ENCODE measurements at places on chromosomes 11 and 22.

- DNase-seq: no peak
Observed at GRCh38 chr22:50247748-50248147, 2.9 kb upstream of the TUBGCP6 start.

- DNase-seq: no peak
Observed at GRCh38 chr22:21568347-21569075, 997 bp downstream of the UBE2L3 start.

DNA sequence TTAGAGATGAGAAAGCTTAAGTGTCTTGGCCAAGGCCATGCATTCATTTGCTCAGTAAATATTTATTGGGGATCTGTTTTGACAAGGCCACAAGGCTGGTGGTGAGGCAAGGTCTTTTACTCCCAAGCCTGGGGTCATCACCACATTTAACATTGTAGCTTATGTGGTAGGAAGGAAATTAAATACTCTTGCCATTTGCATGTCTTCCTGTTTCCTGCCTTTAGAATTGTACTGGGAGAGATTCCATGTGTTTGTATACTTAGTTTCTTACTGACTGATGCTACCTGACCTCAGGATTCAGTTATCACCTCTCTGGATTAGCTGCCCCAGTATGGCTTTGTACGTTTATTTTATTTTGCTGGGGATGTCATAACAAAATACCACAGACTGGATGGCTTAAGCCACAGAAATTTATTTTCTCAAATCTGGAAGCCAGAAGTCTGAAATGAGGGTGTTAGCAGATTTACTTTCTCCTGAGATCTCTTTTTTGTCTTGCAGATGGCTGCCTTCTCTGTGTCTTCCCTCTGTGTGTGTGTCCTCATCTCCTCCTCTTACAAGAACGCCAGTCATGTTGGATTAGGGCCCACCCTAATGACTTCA lies 44.8 kb downstream of the SPECC1L start:
- no peak for DNase-seq

DNA sequence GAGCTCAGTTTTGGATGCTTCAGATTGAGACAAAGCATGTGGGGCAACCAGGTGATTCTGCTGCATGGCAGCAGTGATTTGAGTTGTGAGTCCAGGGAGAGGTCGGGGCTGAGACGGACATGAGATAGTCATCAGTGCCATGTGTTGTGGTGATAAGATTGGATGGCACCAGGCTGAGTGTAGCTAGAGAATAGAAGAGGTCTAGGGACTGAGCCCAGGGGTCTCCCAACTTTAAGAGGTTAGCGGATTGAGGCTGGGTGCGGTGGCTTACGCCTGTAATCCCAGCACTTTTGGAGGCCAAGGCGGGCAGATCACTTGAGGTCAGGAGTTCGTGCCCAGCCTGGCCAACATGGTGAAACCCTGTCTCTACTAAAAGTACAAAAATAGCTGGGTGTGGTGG lies 6.3 kb upstream of the CTSD start:
- DNase-seq: no peak

DNA sequence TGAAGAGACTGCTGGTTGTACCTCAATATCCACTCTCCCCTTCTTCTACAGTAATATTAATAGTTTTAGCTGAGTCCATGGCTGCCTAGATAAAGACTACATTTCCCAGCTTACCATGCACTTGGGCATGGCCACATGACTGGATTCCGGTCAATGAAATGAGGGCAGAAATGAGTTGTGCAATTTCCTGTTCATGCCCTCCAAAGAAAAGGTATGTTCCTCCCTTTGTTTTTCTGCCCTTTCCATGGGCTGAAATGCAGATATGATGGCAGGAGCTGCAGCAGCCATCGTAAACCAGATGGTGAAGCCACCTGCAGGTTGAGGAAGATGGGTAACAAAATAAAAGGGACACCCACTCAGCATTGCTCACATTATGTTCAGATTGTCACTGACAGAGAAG lies 15.3 kb upstream of the ELFN2 start:
- no peak for DNase-seq

DNA sequence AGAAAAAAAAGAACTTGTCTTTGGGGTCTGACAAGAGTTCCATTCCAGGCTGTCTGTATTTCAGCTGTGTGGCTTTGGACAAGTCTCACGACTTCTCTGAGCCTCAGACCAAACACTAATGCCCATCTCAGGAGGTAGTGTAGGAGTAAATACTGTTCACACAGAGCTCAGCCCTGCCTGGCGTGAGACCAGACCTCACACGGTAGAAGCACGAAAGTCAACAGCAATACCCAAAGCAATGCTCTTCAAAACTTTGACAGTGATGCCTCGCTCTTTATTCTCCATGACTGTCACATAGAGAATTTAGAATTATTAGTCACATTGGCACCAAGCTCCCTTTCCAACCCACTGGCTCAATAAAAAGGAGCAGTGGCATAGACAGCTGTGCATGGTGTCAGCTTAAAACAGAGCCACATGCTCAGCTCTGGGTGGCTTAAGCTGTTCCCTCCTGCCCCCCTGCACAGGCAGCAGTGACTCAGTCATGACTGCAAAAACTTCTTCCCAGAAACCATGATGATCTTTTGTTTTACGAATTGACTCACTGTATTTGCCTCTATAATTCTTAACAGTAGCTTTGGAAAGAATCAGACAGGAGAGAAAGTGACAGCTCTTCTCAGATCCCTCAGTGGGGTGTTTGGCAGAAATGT lies 74.0 kb upstream of the PHF21B start:
- no peak for DNase-seq

- no peak for DNase-seq
Observed at GRCh38 chr11:1345737-1346513, 36.5 kb upstream of the TOLLIP start.

GRCh38 chr22:41992496-41992895 lies 6.1 kb upstream of the WBP2NL start:
- no peak for DNase-seq

GRCh38 chr11:96124155-96124554 lies 200.2 kb upstream of the MTMR2 start:
- DNase-seq: no peak

DNA sequence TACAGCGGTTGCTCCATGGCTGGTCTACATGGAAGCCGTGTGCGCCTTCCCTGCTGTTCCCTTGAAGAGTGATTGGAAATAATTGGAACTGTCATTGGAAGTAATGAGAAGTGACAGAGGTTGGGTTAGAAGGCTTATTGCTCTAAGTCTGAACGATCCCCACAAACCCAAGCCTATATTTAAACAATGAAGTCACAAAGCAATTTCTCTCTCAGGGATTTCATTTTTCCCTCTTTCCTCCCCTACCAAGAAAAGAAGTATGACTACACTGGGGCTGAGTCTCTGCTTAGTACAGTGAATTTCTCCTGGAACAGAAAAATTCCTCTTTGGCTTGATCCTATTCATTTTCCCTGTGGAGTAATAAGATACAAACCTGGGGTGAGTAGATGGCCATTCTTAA lies 7.8 kb downstream of the CLMP start:
- DNase-seq: no peak

Data from left renal pelvis (tissue), 4 donors.